ENCODE measurements at places on chromosomes 5 and 9.

DNA sequence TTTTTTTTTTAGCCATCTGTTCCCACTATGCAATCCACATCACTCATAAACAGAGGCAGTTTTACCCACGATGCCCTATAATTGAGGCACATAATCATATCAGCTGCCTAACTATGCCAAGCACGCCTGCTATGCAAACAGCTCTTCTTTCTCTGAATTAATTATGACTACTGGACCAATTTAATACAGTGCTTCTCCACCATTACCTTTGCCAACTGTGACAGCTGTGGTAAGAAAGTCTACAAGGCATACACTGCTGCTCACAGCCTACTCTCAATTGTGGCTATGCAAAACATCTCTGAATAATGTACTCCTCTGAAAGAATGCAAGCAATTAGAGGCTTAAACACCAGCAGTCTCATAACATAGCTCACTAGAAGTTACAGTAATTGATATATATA is 97.1 kb downstream of the DTWD2 start:
- DNase-seq, result no peak

DNA sequence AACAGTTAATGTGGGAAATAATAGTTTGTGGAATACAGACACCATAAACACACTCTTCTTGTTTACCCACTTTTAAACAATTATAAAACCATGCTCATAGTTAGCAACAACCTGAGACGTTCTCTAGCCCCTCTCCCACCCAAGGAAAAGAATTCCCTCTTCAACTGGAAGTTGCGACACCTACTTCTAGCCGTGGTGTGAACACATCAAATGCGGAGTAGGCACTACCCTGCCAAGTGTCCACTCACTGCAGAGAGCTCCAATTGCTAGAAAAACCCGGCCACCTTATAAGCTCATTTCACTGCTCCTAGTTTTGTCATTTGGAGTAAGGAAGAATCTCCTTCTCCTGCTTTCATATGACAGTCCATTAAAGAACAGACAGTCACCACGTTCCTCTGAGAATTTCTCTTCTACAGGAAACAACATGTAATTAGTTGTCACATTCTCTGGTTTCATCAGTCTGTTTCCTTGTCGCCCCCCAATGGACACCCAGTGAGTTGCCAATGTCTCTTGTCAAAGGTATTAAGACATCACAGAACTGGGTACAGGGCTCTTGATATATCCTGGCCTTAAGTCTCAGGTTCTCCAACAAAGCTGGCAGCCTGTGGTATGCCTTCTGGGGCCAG is 47.3 kb downstream of the PRLR start:
- no peak for DNase-seq

DNA sequence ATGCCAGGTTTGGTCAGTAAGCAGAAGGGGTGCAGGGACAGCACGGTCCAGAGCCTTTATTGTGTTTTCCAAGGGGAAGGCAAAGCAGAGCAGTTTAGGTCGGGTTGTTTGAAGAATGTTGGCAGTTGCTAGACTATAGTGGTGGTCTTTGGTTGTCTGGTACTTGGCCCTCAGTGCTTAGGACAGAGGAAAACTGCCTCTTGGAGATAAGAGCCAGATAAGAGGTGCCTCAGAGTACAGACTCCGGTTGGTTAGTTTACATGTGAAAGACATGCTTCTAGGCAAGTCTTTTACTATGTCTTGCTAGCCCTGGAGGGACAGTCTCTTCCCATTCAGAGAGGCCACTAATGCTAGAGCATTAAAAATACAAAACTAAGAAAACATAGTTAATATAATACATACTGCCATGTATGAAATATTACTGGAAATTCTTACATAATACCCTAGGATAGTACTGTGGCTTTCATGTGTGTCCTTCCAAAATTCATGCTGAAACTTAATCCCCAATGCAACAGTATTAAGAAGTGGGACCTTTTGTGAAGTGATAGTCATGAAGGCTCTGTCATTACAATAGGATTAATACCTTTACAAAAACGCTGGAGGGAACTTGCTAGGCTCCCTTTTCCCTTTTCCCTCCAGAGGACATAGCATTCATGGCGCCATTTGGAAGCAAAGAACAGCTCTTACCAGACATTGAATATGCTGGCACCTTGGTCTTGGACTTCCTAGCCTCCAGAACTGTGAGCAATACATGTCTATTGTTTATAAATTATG is 280.4 kb downstream of the TMEM167A start:
- DNase-seq, result no peak

GRCh38 chr9:78332381-78332780 is 35.5 kb downstream of the PSAT1 start:
- DNase-seq, result no peak

DNA sequence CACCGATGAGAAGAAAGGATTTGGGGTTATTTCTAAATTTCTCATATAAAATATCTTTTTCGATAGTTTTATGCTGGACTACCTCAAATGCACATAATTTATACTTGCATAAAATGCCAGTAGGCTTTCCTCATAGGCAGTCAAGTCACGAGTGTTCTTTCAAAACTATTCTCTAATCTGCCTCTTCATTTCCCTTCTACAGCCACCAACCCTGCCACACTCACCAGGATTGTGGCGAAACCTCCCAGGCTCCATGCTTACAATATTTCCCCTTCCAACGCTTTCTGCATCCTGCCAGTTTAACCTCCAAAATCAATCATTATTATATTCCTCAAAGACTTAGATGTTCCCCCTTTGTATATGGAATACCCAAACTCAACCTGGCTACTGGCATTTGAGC is 65.4 kb downstream of the FRMD3 start:
- no peak for DNase-seq

DNA sequence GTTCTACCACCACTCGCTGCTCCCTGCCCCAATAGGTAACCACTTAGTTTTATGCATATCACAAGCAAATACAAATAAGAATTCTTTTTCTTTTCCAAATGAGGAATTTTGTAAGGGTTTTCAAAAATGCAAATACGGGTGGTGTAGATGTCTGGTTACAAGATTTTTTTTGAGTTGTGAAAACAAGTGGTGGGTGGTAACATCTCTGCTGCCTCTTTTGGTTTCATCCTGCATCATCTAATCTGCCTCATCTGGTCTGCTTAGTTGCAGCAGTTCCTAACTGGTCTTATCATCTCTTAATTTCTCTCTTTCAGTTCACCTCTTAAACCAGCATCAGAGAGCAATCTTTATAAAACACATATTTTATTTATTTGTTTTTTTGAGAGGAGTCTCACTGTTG is 5.3 kb downstream of the NFX1 start:
- DNase-seq, result no peak

All from T-helper 17 cell (primary cell).